ENCODE measurements at places on chromosomes 1 and 21.

- no peak for DNase-seq
Measured at GRCh38 chr1:55700359-55701130, 485.4 kb upstream of the USP24 start.

- peak; percentile 56 for DNase-seq
Measured at GRCh38 chr1:152110365-152110859, 4.8 kb downstream of the TCHH start.

DNA sequence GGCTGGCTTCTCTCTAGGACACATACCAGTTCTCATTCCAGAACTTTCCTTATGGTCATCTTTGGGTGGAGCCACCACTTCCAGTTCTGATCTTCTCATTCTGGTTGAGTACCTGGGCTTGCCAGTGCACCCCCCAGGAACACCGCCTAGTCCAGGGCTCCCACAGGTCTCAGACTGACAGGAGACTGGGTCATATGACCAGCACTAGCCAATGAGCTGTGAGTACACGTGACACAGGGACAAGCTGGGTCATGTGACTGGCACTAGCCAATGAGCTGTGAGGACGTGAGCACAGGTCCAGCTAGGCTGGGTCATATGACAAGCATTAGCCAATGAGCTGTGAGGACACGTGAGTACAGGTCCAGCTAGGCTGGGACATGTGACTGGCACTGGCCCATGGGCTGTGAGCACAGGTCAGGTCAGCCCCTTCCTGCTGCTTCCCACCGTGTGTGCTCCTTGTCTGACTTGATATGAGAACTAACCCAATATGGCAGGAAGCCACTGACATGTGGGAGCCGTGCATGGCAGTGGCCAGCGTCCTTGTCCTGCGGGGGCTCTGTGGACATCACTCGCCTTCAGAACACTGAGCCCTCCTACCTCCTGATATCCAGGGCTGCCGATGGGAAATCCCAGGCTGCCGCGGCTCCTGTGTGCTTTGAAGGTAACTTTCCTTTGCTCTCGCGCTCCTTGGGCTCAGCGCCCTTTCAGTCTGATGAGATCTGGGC is 22.7 kb downstream of the KRTAP10-1 start:
- peak; percentile 64 for DNase-seq

- DNase-seq = no peak
Measured at GRCh38 chr21:41139275-41139674, 28.7 kb upstream of the BACE2 start.

DNA sequence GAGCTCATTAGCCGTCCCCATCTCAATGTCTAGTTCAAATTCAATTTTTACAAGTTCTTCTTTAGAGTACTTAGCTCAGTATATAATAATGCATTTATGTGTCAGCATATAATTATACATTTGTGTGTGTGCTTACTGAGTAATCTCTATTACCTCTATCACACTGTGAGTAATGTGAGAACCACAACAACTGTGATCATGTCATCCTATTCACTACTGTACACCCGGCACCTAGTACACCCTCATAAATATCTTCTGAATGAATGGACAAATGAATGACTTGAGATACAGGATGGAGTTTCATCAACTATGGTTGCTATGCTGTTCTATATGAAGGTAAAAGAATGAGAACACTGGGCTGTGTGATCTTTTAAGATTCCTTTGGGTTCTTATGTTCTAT is 124.0 kb downstream of the GPATCH2 start:
- DNase-seq = no peak

GRCh38 chr1:94741510-94741909 is 78.6 kb upstream of the SLC44A3 start:
- no peak for DNase-seq

Data from activated CD4-positive, alpha-beta T cell treated with anti-CD3 and anti-CD28 coated beads for 48 hours (primary cell).